ENCODE measurements at places on chromosomes 13 and 19. TPM values are rescaled to one million over a fixed set of nuclear protein-coding genes. Genes with fewer than 3 reads are reported as not detected.
A peak's percentile ranks its signal among the peaks of the same experiment; 100 is the strongest.

Gene KIR3DL1
- not detected for total RNA-seq

GRCh38 chr13:99296398-99296797, 10.8 kb downstream of the GPR183 start:
- DNase-seq = no peak

DNA sequence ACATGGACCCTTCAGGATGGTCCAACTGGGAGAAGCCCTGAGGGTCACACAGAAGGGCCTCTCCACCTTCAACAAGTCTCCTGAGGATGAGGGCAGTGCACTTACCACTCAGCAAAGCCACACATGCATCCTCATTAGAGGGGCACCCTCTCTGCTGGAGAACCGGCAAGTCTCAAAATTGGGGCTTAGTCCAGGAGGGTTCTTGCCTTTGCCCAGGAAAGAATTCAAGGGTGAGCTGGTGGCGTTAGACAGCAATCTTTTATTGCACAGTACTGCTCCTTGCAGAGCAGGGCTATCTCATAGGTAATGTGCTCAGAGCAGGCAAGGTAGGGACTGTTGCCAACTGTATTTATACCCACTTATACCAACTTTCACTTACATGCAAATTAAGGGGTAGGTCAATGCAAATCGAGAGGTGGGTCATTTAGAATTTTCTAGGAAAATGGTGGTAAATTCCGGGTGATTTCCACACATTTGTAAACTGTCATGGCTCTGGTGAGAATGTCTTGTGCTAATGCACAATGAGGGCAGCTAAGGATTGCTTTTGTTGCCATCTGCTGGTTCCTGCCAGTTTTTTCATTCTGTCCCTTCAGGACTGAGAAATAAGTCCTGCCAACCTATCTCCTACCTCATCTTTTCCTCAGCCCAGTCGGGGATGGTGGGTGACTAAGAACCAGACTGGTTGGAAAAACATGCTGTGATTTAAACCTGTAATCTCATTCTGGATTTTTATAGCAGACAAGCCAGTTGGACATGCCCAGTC, 27.8 kb upstream of the IGSF23 start:
- DNase-seq = no peak

- DNase-seq = no peak
These were observed 110.1 kb downstream of the FGF14 start for GRCh38 chr13:102291587-102292218.

- no peak for DNase-seq
These were observed 4.3 kb upstream of the ZNF17 start for GRCh38 chr19:57406516-57407123.

Gene HAUS5
- total RNA-seq = 4.8 TPM

Gene TUBA3C
- total RNA-seq = not detected

DNA sequence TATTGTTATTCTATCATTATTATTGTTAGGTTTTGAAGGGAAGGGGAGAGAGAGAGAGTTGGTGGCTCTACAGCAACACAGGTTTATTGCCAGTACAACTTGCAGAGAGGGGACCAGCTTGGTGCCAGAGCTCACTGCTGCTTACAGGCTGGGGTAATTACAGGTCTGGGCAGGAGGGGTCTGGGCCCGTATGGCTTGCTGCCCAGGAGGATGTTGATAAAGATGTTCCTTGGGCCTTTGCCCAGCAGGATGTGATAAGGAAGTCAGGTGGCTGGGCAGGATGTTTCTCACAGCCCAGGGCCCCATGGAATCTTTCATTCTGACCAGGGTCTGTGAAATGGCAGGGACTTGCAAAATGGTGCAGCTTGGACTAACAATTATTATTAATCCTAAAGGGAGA, 64.2 kb upstream of the ZNF599 start:
- no peak for DNase-seq

DNA sequence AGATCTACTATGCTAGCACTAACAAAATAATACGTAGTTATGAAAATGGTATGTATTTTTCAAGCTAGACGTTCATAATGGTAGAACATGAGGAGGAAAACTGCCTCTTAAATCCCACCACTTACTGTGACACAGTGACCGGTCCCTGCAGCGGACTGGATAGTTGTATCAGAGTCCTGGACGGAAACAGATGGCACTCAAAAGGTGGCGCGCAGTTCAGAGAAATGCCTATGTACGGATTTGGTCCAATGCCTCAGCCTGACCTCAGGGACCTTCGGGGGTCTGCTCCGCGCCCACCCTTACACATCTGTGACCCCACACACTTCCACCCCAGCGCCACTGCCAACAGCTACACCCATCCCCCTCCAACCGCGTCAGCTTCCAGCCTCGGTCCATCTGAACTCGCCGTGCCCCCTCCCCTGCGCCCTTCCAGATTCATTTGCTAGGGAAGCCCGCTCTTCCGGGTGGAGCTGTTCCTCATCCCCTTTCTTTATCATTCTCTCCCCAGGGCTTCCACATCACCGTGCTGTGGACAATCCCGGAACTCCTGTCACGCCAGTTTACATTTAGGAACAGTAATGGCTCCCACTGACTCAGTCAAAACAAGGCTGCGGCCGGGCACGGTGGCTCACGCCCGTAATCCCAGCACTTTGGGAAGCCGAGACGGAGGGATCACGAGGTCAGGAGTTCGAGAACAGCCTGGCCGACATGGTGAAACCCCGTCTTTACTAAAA, 792 bp upstream of the LENG8 start:
- DNase-seq = peak; percentile 36

DNA sequence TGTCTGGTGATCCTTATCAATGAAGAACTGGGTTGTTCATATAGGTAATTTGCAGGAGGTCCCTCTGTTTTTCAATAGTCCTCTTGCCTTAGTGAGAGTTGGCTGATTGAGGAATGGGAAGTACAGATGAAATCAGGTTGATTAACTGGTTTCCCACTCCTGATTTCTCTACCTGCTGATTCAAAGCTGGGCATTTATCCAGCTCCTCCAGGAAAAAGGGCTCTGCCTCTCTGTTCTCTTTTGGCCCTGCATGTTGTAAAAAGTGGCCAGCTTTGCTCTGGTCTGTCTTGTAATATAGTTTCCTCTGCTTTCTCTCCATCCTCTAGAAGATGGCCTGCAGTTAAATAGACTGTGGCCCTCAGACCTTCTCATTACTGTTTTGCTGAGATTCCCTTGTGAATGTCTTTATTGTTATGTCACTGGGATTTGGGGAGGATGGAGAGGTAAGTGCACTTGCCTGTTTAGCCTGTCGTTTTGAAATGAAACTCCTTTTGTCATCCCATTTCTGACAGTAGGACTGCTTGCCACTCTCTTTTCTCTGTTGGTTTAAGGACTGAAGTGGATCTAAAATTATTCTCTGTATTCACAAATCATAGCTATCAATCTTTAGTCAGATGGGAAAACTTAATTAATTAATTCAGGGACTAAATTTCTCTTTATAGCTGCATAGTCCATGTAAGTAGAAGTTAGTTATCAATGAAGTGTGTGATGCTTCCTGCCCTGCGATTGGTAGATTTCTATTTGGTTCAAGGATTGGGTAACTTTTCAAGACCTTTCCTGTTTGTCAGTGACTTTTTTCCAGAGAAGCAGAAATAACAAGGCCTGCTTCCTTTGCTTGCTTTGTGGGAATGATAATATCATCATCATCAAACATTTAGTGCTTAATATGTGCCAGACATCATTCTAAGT, 28.5 kb downstream of the GARRE1 start:
- no peak for DNase-seq

GRCh38 chr13:91203430-91203829, 144.1 kb upstream of the MIR17HG start:
- DNase-seq = no peak

Gene THOP1
- total RNA-seq = 31.5 TPM

Gene PRX
- total RNA-seq = 3.4 TPM

GRCh38 chr19:40422748-40423566, 2.8 kb downstream of the SERTAD1 start:
- no peak for DNase-seq

Gene CYP2S1
- 0.64 TPM for total RNA-seq

DNA sequence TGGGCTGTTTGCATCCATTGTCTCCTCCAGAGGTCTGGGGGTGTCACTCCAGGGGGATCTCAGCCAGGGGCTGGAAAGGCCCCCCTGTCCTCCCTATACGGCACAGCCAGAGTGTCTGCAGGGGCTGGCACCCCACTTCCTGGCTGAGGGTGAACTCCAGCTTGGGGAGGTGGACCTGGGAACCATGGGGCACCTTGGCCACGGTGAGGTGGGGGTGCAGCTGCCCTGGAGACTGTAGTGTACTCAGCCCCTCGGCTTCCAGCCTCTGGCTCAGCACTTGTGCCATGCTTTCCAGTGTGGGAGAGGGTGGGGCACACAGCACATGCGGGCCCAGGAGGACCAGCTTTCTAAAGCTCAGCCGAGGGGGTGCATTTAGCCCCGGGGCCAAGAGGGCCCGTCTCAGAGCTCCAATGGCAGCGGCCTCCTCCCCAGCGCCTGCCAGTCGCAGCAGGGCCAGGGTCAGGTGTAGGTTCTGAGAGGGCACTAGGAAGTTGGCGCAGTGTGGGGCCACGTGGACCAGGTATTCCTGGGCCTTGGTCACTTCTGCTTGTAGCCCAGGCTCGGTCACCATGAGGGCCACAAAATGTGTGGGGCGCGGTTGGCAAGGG, 1.4 kb downstream of the LENG9 start:
- no peak for DNase-seq

- no peak for DNase-seq
These were observed 159.0 kb upstream of the FNDC3A start for GRCh38 chr13:48816700-48817099.

DNA sequence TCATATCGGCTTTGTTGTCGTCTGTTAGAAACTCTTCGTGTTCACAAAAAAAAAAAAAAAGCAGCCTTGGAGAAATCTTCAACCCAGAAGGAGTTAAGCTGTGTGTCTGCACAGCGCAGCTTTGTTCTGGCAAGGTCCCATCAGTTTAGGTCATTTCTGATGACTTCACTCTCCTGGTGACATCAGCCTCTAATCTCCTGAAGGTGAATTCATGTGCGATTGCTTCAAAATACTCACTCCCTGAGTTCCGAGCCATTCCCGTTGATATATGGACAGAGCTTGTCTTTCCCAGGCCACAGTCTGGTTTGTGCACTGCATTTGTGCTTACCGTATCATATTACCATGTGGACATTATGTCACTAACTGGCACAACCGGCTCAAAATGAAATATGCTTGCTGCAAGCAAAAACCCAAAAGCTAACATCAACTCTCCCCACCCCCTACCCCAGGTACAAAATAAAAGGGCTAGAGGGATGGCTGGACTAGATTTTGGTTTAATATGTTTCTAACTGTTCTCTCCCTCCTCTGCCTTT, 342.4 kb downstream of the KCNRG start:
- DNase-seq = no peak

Gene OVOL3
- not detected for total RNA-seq

GRCh38 chr13:98385606-98386005, 191.3 kb downstream of the STK24 start:
- DNase-seq = no peak

Gene MAP3K10
- total RNA-seq = 16.4 TPM

Gene LAIR1
- 2.9 TPM for total RNA-seq

Gene CGB2
- not detected for total RNA-seq

- DNase-seq = no peak
These were observed 61.1 kb upstream of the FAM216B start for GRCh38 chr13:42720113-42720857.

- no peak for DNase-seq
These were observed 50.6 kb downstream of the TNFRSF19 start for GRCh38 chr13:23620613-23621315.

DNA sequence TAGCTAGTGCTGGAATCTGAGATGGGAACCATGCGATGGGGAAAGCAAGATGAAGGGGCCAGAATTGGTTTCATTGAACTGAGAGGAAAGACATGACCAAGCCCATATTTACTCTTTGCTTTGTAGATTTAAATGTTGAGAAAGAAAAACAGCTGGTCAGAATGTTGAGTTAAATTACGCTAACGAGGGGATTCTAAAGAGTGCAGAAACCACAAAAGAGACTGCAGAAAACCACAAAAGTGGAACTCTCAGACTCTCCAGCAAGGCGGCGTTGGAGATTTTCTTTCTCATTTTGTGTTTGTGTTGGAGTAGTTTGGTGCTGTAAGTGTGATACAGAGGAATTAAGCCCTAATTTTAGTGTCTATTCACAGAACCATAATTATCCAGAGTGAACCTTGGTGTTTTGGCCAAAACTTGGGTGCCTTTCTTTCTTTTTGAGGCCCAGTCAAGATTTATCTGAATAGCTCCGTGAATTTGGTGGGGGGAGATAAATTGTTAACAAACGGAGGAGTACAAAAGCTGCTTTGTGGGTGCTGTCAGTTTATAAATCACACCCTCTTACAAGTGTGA, 26.3 kb downstream of the SAE1 start:
- no peak for DNase-seq

GRCh38 chr13:76709851-76710250, 176.4 kb downstream of the KCTD12 start:
- no peak for DNase-seq

GRCh38 chr13:110311443-110312338, 4.6 kb downstream of the COL4A2 start:
- no peak for DNase-seq

Gene ATP4A
- total RNA-seq = not detected

Gene APOC1
- 18.7 TPM for total RNA-seq

- no peak for DNase-seq
These were observed 363.3 kb downstream of the LIG4 start for GRCh38 chr13:107852072-107852471.

GRCh38 chr13:66921437-66921836, 308.7 kb downstream of the PCDH9 start:
- DNase-seq = no peak

DNA sequence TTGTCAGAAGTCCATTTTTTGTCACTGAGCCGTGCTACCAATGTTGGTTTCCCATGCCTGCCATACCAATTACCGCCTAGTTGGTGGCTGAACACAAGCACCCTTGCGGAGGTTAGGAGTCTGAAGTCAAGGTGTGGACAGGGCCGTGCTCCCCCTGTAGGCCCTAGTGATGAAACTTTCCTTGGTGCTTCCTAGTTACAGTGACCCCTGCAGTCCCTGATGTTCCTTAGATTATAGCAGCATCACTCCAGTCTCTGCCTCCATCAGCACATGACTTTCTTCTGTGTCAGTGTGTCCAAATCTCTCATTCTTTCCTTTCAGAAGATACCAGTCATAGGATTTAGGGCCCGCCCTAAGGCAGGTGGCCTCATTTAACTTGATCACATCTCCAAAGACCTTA, 99.0 kb downstream of the MYO16 start:
- no peak for DNase-seq

- DNase-seq = no peak
These were observed 363.3 kb downstream of the KCNRG start for GRCh38 chr13:50378509-50379044.

GRCh38 chr19:31326329-31327028, 22.8 kb downstream of the TSHZ3 start:
- DNase-seq = no peak

DNA sequence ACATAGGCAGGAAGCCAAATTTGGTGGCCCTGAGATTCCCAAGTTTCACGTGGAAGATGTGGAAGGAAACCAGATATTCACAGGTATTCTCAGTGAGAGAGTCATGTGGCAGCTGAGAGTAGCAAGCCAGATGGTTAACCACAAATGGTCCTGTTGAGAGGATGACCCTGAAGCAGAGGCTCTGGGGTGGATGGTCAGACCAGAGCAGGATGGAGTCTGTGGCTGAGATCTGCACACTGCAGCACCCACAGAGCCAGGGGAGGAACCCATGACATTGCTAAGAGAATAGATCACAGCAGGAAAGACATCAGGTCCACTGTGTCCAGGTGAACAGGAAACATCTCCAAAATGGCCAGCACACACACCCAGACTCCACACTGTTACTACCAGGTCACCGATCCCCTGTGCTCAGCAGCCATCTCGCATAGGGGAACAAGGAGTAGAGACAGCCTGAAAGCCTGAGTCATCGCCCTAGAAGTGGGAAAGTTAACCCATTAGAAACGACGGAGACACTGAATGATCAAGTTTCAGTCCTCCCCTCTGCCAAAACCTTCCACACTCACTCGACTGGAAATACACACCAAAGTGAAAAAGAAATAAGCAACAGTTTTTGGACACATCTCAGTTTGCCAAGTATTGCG, 160.0 kb downstream of the RBM26 start:
- no peak for DNase-seq

Gene TIMM50
- total RNA-seq = 78.5 TPM

All from gastrocnemius medialis (tissue), 4 donors.